ENCODE measurements at places on chromosomes 16 and 17.

- no peak for DNase-seq
Observed at GRCh38 chr16:50183316-50183715, 30.2 kb downstream of the TENT4B start.

GRCh38 chr17:39835038-39835786, 28.9 kb downstream of the IKZF3 start:
- no peak for DNase-seq

GRCh38 chr17:49997773-49998703, 3.0 kb upstream of the DLX3 start:
- peak; percentile 79 for DNase-seq

DNA sequence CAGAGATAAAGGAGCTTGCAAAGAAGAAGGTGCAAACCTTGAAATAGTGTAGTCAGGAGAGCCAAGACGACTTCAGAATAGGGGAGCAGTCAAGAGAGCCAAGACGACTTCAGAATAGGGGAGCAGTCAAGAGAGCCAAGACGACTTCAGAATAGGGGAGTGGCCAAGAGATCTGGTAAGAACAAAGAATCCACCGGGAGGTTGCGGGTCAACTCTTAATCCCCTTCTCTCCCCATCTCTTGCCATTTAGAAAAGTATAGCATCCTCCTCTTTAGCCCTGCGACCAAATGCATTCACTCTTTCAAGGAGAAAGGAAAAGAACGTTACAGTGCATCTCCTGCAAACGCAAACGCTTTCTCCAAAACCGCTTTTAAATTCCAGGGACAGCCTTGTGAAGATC, 713 bp downstream of the KNOP1 start:
- DNase-seq: no peak

DNA sequence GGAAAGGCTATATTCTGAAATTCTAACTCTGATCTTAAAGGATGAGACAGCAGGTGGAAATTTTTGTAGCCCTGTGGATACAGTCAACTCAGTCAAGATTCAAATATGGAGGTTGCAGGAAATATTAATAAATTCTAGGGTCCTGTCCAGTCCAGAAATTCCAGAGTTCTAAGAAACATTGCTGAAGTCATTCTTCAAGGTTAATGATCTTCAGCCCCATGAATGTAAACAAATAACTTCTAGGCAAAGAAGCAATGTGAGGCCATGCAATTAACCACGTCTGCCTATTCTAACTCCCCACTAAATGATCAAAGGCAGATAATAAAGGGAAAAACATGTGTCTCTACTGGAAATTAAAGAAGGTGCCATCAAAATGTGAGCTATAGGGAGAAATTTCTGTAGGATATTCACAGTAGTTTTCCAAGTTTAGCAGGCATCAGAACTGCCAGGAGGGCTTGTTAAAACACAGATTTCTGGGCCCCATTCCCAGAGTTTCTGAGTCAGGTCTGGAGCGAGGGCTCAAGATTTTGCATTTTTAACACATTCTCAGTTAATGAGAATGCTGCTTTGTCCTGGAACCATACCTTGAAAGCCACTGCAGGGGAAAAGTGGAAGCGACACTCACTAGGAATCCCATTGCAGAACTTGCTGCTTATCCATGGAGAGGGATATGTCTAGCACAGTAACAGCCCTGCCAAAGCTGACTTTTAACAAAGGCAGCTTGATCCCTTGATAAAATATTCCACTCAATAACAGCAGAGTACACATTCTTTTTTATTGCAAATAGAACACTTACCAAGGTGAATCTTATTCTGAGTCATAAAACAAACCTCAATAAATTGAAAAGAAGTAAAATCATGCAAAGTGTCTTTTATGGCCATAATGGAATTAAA, 61.8 kb downstream of the DNAH3 start:
- DNase-seq: no peak

DNA sequence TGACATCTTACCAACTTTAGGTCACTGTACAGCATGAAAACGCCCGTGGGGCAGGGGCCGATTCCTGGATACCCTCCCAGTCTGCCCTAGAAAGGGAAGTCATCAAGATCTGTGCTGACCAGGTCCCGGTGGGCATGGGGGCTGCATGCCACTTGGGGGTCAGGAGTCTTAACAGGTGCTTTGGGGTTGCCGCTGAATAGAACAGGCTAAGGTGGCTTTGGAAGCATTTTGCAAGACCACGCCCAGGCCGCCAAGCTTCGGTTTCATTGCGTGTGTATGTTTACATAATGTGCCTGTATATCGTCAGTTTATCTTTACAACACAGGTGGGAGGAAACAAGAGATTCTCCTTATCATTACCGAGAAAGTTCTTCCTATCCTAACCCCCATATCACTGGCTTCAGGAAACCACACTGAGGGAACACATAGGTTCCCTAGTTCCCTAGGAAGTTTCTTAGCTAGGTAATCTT, 13.3 kb upstream of the USP36 start:
- no peak for DNase-seq

DNA sequence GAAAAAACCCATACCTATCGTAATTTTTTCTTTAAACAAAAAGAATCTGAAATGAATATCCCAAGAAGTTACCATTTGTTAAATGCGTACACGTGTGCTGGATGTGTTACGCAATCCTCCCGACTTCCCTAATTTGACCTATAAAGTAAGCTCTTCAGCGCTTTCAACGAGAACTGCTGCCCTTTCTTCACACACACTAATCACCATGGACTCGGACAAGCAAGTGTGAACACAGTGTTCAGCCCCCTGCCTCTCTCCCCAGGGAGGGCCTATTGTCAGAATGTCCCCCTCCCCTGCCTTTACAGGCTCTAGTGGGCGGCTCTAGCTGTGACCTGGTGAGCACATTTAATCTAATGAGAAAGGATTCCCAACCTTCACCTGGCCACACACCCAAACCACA, 216.1 kb downstream of the CEP112 start:
- no peak for DNase-seq

DNA sequence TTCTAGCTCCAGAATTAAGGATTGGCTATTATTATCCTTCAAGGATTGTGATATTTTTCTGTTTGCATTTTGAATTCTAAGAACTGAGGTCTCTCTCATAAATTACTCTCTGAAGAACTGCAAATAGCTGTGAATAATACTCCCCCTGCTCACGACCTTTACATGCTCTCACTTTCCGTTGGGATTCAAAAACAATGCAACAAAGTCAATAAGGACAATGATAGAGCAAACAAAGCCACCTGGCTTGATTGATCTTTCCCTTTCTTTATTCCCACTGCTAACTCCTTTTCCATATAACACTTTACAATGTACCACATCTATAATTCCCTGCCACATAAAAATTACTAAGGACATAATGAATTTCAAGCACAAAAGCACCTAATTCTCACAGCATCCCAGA, 523.0 kb upstream of the CA10 start:
- DNase-seq: no peak

GRCh38 chr16:24972608-24973220, 42.5 kb downstream of the ARHGAP17 start:
- peak; percentile 19 for DNase-seq

- no peak for DNase-seq
Observed at GRCh38 chr17:34140006-34140405, 115.1 kb upstream of the CCL2 start.

- DNase-seq: peak; percentile 38
Observed at GRCh38 chr17:38898291-38898679, 27.1 kb upstream of the LASP1NB start.

GRCh38 chr17:82938486-82938872, 98.7 kb upstream of the ZNF750 start:
- DNase-seq: no peak

DNA sequence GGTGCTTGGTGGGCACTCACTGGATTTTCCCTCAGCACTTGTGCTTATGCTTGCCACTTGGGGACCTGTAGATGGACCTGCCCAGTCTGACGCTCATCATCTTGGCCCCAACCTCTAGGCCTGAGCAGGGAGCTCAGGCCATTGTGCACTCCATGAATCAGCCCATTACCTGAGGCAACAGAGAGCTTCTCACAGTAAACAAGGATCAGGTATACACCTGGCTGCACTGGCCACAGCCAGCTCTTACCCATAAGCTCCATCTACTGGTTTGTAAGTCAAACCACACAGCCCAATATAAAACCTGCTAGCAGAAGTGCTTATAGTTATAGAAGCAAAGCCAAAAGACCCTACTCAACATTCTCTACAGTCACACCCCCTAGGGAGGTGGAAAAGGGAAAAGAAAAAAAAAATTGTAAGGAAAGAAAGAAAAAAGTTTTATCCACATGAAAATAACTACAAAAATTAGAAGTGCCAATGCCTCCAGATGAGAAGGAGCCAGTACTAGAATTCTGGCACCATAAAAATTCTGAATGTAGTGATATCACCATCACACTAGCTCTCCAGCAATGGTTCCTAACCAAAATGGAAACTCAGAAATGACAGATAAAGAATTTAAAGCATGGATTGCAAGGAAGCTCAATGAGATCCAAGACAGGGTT, 87.8 kb upstream of the CDH5 start:
- DNase-seq: no peak

DNA sequence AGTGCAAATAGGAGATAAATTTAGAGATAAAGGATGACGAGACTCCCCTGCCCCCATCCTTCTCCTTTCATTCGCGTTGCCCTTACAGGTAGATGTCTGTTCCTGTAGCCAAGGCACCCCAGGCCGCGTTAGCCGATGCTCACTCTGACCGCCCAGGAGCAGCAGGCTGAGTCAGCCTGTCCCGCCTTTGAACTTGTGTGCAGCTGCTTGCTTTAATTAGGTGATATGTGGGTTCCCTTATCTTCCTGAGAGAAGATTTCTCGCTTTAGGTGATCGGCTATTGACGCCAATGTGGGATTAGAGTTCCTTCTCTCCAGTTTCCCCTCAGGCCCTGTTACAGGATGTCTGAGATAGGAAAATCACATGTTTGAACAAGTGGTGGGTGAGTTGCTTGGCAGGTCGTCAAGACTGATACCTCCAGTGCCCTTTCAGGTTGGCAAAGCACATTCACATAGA, 119.5 kb downstream of the MSI2 start:
- DNase-seq: no peak

DNA sequence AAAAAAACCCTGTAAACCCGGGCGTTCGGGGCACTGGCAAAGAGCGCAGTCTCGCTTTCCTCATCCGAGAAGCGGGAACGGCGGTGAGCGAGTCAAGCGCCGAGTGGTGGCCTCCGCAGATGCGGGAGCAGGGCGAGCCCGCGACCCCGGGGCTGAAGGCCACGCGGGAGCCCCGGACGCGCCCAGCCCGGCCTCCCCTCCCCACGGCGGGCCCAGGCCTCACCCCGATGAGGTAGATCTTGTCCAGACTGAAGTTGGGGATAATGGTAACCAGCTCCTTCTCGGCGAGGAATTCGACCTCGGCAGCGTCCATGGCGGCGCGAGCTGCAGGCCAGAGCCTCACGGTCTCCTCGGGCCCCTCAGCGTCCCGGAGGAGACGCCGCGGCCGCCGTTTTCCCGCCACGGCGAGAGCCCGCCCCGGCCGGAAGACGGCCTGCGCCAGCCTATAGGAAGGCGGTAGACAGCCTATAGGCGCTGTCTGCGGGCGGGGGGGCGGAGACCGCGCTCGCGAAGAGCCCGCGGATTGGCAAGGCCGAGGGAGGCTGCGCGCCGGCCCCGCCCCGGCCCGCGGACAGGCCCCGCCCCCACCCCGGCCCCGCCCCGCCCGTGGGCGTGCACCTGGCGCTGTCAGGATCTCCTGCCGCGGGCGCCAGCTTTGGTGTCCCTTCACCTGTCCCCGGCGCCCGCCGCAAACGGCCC, at the start of gene GINS2:
Gene GINS2, minus strand, starts transcription at position 369 of the 699 bp plus-strand sequence. Its CDS starts 56 bp downstream, at position 313.
- DNase-seq: peak; percentile 88

GRCh38 chr17:53807286-53807685, 15.4 kb upstream of the KIF2B start:
- DNase-seq: no peak

- no peak for DNase-seq
Observed at GRCh38 chr17:58501451-58501850, 13.0 kb downstream of the MTMR4 start.

DNA sequence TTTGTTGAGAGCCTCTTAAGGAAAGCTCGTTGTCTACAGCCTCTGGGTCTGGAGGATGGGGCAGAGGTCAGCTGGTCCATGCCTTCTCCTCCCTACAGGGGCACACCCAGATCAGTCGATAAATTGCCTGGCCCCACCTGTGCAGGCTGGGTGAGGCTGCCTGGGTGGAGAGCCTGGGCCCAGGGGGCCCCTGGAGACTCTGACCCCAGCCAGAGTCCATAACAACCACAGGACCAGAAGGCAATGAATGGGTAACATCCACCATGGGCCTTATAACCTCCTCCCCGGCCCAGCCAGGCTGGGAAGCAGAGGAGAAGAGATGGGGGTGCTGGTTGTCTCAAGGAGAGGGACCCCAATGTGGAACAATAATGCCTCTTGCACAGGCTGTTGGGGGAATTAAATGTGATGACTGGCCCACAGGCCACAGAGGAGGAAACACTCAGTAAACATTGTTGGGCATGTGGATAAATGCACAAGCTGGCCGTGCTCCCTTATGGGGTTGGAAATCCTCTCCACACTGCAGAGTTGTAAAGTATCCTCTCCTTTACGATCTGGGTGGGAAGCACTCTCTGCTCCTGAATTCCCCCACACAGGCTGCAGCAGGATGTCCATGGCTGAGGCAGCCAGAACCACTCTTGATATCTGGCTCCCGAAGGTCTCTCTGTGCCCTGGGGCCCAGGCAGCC, 56.7 kb upstream of the TOB1 start:
- no peak for DNase-seq

DNA sequence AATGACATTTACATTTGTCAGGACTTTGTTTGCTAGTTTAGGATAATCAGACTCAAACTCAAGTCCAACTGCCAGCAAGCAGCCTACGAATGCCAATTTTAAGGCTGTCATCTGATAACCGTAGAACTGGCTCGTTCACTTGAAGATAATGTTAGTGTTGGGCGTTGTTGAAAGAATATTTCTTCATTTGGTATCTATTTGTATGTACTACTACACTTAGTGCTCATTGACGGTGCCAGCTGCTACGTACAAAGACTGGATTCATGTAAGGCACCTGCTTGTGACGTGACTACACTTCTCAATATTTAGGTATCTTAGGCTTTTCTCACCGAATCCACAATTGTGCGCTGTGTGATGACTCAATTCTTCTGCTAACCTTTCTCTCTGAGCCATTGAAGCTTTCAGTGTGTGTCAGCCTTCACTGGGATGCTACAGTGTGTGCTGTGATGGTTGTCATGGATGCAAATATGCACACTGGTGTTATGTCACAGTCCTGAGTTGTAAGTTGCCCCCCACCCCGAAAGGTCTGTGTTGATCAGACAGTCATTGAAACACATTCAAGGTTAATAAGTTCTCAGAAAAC, 5.7 kb downstream of the ATP2C2 start:
- no peak for DNase-seq

- no peak for DNase-seq
Observed at GRCh38 chr17:19769946-19770652, 22.0 kb upstream of the ALDH3A1 start.

GRCh38 chr16:73172241-73172972, 124.5 kb upstream of the ZFHX3 start:
- no peak for DNase-seq

GRCh38 chr16:78469787-78470186, 370.3 kb downstream of the WWOX start:
- DNase-seq: no peak

DNA sequence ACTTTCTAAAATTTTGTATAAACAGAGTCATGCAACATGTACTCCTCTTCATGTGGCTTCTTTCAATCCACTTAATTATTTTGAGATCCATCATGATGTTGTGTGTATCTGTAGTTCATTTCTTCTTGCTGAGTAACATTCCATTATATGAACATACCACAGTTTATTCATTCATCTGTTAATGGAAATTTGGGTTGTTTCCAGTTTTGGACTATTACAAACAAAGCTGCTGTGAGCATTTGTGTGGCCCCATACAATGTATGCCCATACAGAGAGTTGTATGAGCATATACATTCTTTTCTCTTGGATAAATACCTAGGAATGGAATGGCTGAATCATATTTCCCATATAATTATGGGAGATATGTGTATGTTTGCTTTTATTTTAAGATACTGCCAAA, 85.6 kb downstream of the CLEC16A start:
- DNase-seq: no peak

All from central memory CD4-positive, alpha-beta T cell (primary cell).